Liver (tissue), 10 donors: ENCODE measurements at places on chromosomes 7 and 10. TPM values are rescaled to one million over a fixed set of nuclear protein-coding genes. Genes with fewer than 3 reads are reported as not detected.

Gene NPC1L1
- 16.4 TPM for total RNA-seq

Gene STEAP2
- total RNA-seq, result 8.0 TPM

Gene NPFFR1
- not detected for total RNA-seq

Gene CTNNA3
- 2.4 TPM for total RNA-seq

Gene DRGX
- not detected for total RNA-seq

Gene CAPZA2
- 64.3 TPM for total RNA-seq

Gene CLDN3
- 21.1 TPM for total RNA-seq

DNA sequence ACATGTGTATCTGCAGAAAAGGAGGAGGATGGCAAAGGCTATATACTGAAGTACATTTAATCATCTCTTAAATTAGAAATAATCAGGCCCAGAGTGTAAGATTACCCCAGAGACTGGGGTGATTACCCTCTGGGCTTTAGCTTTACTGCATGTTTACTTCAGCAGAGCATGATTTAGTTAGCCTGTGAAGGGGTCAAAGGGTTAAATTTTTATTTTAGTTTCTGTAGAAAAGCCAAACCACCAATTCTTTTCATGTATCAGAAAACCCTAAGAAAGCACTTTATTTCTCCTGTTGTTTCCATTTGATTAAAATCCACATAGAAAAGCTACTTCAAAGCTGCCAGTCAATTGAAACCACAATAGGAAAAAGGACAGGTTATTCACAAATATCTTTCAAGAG, 101.5 kb upstream of the LSM8 start:
- no peak overlapping the region for H3K27ac ChIP-seq
- H3K4me1 ChIP-seq, result no peaks in the 10 kb centered on the region
- no peak for DNase-seq
- no peak overlapping the region for H3K4me3 ChIP-seq
- H3K27me3 ChIP-seq, result no peaks in the 10 kb centered on the region

DNA sequence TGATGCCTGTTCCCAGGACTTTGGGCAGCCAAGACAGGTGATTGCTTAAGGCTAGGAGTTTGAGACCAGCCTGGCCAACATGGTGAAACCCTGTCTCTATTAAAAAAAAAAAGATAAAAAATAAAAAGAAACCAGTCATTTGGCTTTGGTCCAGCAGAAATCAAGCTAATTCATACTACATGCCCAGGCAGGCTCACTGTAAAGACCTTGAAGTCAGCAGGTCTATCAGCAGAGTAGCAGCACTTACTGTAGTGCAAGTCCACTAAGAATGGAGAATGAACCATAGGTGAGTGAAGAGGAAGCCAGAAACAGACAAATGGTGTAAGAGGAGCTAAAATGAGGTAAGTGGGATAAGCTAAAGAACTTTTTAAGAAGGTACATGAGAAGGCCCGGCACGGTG, 24.7 kb downstream of the PSPH start:
- H3K4me3 ChIP-seq, result no peak overlapping the region
- H3K27me3 ChIP-seq, result no peaks in the 10 kb centered on the region
- no peak overlapping the region for H3K27ac ChIP-seq
- DNase-seq, result no peak
- H3K4me1 ChIP-seq, result peaks cover 10% of the 10 kb centered on the region

DNA sequence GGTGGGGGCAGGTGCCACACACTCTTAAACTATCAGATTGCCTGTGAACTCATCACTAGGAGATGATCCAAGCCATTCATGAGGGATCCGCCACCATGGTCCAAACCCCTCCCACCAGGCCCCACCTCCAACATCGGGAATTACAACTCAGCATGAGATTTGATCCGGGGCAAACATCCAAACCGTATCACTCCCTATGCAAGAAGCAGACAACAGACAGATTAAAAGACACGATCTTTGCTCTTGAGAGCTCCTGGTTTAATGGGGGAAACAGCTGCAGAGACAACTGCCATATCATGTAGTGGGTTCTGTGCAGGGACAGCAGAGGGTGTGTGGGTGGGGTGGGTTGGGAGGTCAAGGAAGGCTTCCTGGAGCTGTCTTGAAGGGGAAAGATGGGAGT, 123.6 kb downstream of the EMX2 start:
- no peaks in the 10 kb centered on the region for H3K36me3 ChIP-seq
- H3K4me3 ChIP-seq, result no peak overlapping the region
- H3K27me3 ChIP-seq, result no peaks in the 10 kb centered on the region
- DNase-seq, result no peak
- H3K27ac ChIP-seq, result no peak overlapping the region

DNA sequence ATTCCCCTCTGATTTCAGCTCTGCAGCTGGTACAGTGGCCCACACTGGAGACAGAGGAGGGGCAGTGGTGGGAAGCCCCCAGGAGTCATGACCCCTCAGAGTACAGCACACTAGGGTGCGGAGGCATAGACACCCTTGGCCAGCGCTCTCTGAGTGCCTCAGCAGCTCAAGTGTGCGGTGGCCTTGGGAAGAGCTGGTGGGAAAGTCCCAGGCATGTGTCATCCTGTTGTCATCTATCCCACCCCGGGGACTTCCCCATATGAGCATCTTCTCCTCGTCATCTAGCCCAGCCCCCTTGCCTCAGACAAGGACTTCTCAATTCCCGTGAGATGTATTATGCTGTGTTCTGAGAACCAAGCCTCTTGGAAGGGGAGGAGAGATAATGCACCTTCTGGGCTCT, 15.6 kb upstream of the PPIF start:
- H3K36me3 ChIP-seq, result no peaks in the 10 kb centered on the region
- H3K4me1 ChIP-seq, result peaks cover 9% of the 10 kb centered on the region
- no peak for DNase-seq
- H3K4me3 ChIP-seq, result no peak overlapping the region
- no peak overlapping the region for H3K27ac ChIP-seq

GRCh38 chr7:122543891-122544290, 155.0 kb downstream of the RNF133 start:
- no peak for DNase-seq
- H3K36me3 ChIP-seq, result no peaks in the 10 kb centered on the region
- no peak overlapping the region for H3K27ac ChIP-seq
- no peaks in the 10 kb centered on the region for H3K4me1 ChIP-seq
- H3K4me3 ChIP-seq, result no peak overlapping the region
